ENCODE measurements at places on chromosomes 2 and 18. TPM values are rescaled to one million over a fixed set of nuclear protein-coding genes. Genes with fewer than 3 reads are reported as not detected.

DNA sequence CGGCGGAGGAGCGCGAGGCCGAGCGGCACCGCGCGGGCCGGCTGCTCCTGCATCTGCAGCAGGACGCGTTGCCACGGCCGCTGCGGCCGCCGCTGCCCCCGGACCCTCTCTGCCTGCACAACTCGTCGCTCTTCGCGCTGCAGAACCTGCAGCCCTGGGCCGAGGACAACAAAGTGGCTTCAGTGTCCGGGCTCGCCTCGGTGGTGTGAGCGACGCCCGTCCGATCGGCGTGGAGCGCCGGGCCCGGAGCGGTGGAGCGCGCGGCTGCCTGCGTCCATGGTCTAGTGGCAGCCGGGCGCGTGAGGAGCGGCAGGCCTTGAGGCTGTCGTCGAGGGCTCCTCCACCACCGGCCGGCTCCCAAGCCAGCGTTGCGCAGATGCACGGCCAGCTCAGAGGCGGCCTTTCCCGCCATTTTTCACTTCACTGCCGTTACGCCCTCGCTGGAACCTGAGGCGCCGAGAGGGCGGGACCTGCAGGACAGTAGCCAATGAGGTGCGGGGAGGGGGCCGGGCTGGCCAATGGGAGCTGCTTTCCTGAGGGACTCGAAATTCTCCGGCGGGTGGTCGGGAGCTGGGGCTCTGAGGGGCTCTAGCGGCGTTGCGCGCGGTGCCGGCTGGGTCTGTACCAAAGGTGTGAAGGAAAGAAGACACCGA is 1.9 kb downstream of the TLX2 start:
- no peak for DNase-seq

DNA sequence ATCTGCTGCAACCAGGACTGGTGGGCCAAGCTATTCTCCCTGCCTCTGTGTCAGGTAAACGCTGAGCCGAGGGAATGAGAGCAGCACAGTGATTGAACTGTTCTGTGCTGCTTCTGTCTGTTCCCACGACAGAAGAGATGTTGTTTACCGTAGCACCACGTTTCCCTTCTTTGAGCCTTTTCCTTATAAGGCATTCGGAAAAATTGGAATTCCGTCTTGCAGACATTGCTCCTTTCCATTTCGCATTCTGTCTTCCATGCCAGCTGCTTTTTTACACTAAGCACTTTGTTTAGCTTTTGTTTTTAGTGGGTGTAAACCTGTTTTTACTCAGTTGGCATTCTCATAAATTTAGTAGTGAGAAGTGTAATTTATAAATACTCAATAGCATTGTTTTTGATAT is 103.1 kb downstream of the ZNF236 start:
- DNase-seq: no peak

- DNase-seq: peak; percentile 47
These were observed 286.2 kb upstream of the EPAS1 start for GRCh38 chr2:46010925-46011490.

KCNG2 gene
- not detected for total RNA-seq

GAREM2 gene
- not detected for total RNA-seq

GRCh38 chr2:11065833-11066485 is 89.3 kb upstream of the SLC66A3 start:
- no peak for DNase-seq

DNA sequence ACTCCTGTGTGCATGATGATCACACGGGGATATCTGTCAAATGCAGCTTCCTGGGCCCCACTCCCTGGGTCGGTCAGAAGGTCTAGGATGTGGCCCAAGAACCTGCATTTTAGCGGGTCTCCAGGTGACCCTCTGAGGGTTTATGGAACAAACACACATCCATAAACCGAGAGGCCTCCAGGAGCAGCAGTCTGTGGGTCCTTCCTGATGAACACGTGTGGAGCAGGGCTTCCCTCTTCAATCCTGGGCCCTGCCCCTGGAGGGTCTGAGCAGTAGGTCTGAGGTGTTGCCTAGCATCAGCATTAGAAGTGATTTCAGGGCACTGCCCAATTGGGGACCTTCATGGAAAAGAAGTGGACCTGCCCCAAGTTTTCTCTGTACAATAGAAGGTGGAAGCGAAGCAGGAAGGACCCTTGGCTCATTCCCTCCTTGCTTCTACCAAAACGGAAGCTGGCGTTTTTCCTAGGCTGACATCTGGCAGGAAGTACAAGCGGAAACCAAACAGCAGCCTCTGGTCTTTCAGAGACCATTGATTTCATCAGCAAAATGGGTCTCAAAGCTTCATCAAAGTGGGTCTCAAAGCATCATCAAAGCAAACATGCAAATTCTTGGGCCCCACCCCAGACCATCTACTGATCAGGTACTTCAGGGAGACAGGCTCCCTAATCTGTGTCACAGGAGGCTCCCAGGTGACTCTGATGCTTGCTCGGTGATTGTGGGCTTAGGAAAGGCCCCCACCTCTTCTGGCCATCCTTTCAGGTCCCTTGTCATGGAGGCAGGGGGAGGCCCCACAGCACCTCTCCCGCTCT is 30.7 kb downstream of the INO80C start:
- DNase-seq: no peak

SLC11A1 gene
- 0.10 TPM for total RNA-seq

DNA sequence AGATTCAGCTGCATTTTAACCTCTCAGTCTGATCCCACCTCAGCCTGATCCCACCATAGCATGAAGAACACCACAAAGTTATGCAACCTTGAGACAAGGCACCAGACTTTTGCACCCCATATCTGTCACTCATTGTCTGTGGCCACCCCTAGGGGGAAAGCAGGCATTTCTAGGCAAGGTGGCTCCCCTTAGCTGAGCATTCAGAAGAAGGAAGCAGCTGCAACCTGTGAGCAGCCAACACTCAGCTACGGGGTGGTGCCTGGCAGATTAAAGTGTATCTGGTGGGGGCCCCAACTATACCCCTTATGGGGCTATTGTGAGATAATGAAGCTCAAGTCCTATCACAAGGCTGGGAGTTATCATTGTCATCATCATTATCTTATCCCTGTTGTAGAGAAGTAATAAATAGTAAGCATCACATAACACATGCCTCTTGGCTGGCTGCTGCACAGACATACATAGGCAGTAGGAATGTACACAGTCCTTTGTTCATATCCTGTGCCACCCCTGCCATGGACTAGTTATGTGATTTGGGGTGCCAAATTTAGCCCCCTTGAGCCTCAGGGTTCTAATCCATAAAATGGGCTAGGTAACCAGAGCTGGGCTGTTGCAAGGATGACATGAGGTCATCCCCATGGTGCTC is 20.6 kb upstream of the TMEM163 start:
- no peak for DNase-seq

GRCh38 chr2:10159086-10159485 is 36.5 kb downstream of the RRM2 start:
- no peak for DNase-seq

FEV gene
- not detected for total RNA-seq

SRD5A2 gene
- total RNA-seq: not detected

DNA sequence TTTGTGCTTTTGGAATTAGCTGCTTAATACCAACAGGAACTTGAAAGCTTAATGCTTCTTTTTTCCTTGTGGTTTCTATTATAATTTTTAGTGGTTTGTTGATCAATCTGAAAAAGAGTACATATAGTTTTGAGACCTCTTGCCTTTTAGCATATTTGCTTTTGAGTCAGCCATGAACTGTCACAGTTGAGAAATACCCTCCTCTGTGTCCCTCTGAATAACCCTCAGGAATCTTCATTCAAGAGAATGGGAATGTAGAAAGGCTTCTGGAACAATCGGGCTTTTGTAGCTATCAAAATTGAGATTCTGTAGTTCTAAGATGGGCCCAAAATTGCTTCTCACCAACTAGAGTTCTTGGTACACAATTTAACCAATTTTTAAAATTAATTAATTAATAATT is 451.1 kb upstream of the TRIB2 start:
- DNase-seq: no peak

PDCD1 gene
- not detected for total RNA-seq

DNA sequence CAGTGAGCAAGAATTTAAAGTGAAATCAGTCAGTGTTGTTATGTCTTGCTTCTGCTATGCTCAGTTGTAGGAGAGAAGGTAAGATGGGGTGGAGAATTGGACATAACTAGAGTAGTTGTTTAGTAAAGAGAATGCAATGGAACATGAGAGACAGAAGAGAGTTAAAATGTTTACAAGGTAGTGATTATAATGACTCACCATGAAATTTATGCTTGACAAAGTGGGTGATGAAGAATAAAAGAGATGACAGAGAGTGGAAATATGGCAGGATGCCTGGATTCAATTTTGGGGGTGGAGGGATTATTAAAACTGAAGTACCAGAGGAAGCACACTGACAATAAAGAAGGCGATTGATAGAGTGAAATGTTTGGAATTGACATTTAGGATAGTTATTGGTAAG is 10.6 kb downstream of the SCG2 start:
- no peak for DNase-seq

- DNase-seq: no peak
These were observed 997 bp downstream of the BOK start for GRCh38 chr2:241559323-241560161.

GRCh38 chr2:121336528-121337294 is 51.7 kb upstream of the TFCP2L1 start:
- no peak for DNase-seq

MPP4 gene
- not detected for total RNA-seq

GRCh38 chr18:77062518-77063003 is 70.0 kb downstream of the MBP start:
- no peak for DNase-seq

DNA sequence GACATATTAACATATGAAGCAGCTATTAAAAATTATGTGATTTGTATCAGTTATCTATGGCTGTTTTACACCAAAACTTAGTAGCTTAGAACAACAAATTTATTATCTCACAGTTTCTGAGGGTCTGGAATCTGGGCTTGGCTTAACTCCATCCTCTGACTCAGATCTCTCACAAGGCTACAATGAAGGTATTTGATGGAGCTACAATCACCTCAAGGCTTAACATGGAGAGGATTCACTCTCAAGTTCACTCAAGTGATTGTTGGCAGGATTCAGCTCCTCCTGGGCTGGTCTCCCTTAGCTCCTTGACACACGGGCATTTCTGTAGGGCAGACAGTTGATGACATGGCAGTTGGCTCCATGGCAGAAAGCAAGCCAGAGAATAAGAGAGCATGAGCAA is 133.0 kb upstream of the SLC14A2 start:
- no peak for DNase-seq

DNA sequence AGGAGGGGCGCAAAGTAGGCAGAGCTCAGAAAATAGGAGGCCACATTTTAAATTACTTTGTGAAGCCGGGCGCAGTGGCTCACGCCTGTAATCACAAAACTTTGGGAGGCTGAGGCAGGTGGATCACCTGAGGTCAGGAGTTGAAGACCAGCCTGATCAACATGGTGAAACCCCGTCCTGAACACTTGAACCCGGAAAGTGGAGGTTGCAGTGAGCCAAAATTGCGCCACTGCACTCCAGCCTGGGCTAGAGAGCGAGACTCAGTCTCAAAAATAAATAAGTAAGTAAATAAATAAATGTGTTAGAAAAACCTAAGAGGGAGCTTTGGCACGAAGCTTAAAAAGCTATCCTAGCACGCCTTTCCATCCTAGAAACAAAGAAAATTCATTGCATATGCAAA is 105.5 kb downstream of the TFCP2L1 start:
- DNase-seq: no peak

- no peak for DNase-seq
These were observed 6.0 kb downstream of the MRPL30 start for GRCh38 chr2:99187011-99187410.

DNA sequence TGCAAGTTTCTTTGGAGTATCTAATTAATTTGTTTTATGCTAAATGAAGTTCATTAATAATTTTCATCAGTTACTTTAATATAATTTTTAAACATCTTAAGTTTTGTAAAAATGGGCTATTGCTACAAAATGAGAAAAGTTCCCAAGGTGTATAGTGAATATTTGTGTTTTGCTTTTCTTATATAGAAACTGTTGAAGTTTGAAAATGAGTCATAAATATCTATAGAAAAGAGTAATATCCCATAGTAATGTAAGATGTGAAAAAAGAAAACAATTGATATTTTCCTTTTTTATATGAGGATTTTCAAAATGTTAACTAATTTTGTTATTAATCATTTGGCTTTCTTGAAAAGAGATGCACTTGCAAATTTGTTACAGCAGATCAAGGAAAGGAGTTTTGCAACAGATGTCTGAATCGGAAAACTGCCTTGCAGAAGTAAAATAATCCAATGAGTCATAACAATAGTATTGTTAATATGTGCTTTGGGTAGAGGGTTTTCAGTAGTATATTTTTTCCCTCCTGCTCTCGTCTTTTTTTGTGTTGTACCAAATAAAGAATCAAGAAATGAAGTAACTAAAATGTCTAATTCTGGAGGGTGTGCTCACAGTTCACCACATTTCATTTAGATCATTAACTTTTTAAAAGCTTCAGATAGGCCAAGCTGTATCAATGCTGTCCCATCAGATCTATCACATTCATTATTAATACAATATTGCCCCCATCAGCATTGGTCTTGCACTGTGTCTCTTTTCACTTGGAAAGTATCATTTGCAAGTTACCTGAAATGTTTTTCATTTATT is 15.5 kb downstream of the DUSP19 start:
- no peak for DNase-seq

DNA sequence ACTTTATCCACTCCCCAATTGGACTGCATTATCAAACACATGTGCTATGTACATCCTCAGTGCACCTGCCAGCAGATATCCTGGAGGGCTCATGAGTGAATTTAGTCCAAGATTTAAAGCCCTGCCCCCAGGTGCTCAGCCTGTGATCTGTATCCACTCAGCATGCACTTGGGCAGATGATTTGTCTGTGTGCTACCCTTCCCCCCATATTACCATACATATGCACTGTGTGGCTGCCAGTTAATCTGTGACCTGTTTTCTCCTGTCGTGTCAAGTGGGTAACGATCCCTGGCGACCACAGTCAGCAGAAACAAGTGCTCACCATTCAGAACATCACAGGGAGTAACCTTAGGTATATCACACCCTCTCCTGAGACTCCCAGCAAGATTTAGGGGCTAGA is 10.2 kb downstream of the NAGK start:
- DNase-seq: no peak

DNA sequence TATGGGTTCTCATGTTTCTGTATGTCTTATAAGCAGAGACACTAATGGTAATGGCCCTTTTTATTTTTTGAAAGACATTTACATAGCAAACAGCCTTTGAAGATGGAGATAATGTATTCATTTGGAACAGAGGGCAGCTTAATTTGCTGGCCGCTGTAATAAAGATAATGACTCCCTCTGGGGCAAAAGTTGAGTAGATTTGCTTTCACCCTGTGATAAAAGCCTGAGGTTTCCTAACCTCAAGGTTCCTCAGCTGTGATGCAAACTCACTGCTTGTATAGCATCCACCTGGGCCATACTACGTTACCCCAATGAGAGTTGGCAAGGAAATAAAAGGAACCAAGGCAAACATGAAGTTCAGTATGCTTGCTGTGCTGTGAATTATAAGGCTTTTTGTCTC is 54.8 kb downstream of the TEX51 start:
- DNase-seq: no peak
